ENCODE measurements at places on chromosomes 12 and 14. TPM values are rescaled to one million over a fixed set of nuclear protein-coding genes. Genes with fewer than 3 reads are reported as not detected.

DNA sequence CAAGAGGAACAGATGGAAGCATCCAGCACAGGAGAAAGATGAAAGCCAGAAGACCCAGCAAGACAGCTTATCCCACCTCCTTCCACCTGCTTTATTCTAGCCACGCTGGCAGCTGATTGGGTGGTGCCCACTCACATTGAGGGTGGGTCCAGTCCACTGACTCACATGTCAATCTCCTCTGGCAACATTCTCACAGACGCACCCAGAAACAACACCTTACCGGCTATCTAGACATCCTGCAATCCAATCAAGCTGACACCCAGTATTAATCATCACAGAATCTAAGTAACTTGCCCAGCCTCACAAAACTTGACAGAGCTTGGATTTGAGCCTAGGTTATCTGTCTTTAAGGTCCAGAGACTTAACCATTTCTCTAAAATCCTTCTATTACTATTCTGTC is 208.9 kb downstream of the PAH start:
- no peaks in the 10 kb centered on the region for H3K27me3 ChIP-seq
- no peak for DNase-seq
- H3K27ac ChIP-seq: no peak overlapping the region

BCL2L14 gene
- total RNA-seq: 0.28 TPM

NANOG gene
- 211 TPM for total RNA-seq

IRAK4 gene
- total RNA-seq: 3.0 TPM

ORAI1 gene
- 24.7 TPM for total RNA-seq

- DNase-seq: no peak
- peaks cover 94% of the 10 kb centered on the region for H3K27me3 ChIP-seq
These were observed 5.5 kb downstream of the NKX2-1 start for GRCh38 chr14:36514278-36515104.

C1RL gene
- total RNA-seq: 14.4 TPM

KRT81 gene
- total RNA-seq: not detected

DNA sequence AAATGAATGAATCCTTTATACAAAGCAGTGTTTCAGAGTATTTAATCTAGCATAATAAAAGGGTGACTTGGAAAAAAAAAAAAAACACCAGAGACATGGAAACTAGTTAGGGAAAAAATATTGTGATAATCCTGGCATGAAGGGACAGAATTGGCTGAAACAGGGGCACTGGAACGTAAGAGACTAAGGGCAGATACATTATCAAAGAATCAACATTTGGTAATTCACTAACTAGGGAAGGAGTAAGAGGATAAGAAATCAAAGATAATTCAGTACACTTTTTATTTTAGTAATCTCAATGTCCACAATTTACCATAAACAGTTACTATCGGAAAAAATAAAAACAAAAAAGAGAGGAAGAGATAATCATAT is 18.2 kb downstream of the PYM1 start:
- H3K27ac ChIP-seq: no peak overlapping the region
- H3K4me3 ChIP-seq: no peak overlapping the region
- DNase-seq: no peak
- H3K27me3 ChIP-seq: no peaks in the 10 kb centered on the region
- H3K4me1 ChIP-seq: no peaks in the 10 kb centered on the region

LRRC9 gene
- 0.39 TPM for total RNA-seq

GRCh38 chr12:66508025-66508424 is 170.9 kb downstream of the GRIP1 start:
- no peaks in the 10 kb centered on the region for H3K27me3 ChIP-seq
- no peak overlapping the region for H3K4me3 ChIP-seq
- H3K4me1 ChIP-seq: peaks cover 3% of the 10 kb centered on the region
- DNase-seq: no peak

TBC1D30 gene
- 1.6 TPM for total RNA-seq

GRCh38 chr12:99977550-99977949 is 7.2 kb downstream of the ANKS1B start:
- no peak overlapping the region for H3K4me3 ChIP-seq
- no peaks in the 10 kb centered on the region for H3K4me1 ChIP-seq
- no peak overlapping the region for H3K27ac ChIP-seq
- H3K36me3 ChIP-seq: no peaks in the 10 kb centered on the region
- DNase-seq: no peak

GRCh38 chr12:46388427-46389021 is 16.0 kb upstream of the SLC38A2 start:
- peaks cover 29% of the 10 kb centered on the region for H3K36me3 ChIP-seq
- no peak overlapping the region for H3K4me3 ChIP-seq
- H3K27ac ChIP-seq: no peak overlapping the region

DNA sequence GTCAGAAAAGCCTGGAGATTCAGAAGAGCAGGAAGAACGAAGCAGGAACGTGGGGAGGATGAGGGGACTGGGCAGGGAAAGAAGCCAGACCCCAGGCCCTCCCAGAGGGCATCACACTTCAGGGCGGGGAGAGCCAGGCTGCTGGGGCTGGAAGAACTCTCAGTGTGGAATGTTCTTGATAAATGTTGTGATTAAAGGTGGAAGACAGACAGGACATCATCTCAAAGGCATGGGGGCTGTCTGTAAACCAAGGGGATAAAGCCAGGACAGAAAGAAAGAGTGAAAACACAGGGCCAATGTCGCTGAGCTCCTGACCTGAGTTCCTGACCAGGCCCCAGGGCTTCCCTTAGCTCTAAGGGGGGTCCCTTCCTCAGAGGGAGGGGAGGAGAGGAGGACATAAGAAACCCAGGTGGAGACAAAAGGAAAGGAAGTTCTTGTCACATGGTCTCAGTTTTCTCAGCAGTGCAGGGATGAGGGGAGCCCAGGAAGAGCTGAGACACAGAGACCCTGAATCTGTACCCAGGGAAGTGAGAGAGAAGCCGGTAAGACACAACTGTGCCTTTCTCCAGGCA is 56.3 kb downstream of the SETD3 start:
- H3K27me3 ChIP-seq: no peaks in the 10 kb centered on the region
- no peak overlapping the region for H3K4me3 ChIP-seq
- peak; percentile 45 for DNase-seq
- peaks cover 20% of the 10 kb centered on the region for H3K36me3 ChIP-seq
- peaks cover 14% of the 10 kb centered on the region for H3K4me1 ChIP-seq

- peak overlapping the region; percentile 44 for H3K4me3 ChIP-seq
- H3K4me1 ChIP-seq: peaks cover 12% of the 10 kb centered on the region
- no peaks in the 10 kb centered on the region for H3K27me3 ChIP-seq
- H3K27ac ChIP-seq: no peak overlapping the region
- DNase-seq: no peak
These were observed 17.4 kb downstream of the ZDHHC17 start for GRCh38 chr12:76781321-76781720.

DNA sequence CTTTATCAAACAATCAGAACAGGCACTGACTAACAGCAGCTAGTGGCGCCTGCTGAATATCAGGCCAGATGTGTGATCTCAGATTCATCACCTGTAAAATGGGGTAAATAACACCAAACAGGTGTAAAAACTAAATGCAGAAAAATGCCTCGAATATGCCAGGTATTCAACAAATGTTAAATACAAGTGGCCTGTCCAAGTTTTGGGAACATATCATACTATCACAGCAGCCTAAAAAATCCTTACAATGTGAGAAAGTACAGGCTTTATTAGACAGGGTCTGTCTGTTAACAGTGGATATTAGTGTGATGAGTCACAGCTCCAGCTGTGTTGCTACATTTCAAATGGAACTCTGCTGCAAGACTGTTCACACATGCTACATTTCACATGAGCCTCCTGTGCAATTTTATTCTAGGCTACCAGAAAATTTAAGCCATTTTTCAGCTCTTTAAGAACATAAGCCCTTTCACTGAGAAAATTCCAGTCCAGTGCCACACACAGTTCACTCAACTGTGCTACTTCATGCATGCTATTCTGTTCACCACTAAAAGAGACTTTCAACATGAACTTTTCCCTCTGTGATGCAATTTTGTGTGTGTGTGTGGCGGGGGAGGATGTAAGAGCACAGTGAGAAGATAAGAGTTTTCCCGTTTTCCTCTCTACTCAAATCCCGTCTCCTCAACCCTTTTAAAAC is 56.7 kb downstream of the MSRB3 start:
- no peak overlapping the region for H3K27ac ChIP-seq
- no peaks in the 10 kb centered on the region for H3K27me3 ChIP-seq
- H3K4me3 ChIP-seq: no peak overlapping the region
- H3K36me3 ChIP-seq: no peaks in the 10 kb centered on the region
- no peak for DNase-seq

GLIPR1L1 gene
- total RNA-seq: 1.9 TPM

GZMH gene
- total RNA-seq: not detected

MMP19 gene
- 1.7 TPM for total RNA-seq

TAS2R20 gene
- 1.3 TPM for total RNA-seq

DNA sequence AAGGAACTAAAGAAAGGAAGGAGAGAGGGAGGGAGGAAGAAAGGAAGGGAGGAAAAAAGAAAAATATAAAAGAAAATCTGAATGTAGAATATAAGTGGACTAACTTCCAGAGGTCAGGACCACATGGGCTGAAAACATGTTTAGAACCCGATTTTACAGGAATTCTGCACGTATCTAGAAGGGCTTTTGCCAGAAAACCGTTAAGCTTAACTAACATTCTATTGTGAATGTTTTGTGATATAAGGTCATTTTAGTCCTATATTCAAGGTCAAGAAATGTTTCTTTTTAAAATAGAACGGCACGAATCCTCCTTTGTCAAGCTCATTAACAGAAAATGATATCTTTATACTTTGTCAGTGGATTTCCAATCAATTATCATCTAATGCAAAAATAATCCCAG is 13.1 kb downstream of the PTCSC3 start:
- H3K27me3 ChIP-seq: no peaks in the 10 kb centered on the region
- DNase-seq: no peak
- peaks cover 2% of the 10 kb centered on the region for H3K4me1 ChIP-seq

DNA sequence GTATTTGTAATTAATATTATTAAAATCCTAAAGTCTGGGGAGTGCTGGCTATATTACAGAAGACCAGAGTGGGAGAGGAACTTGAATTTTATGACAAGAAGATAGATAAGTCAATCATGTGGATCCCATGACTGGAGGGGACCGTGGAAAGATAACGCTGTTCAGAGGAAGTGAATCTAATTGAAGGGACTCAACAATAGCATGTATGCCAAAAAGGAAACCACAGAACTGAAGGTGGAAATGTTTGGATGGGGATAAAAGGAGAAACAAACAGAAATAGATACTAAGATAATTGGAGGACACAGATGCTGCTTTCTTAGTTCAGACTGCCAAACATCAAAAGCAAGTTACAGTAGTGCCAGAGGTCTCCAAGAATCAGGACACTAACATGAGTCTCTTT is 21.1 kb downstream of the OR6J1 start:
- DNase-seq: no peak
- H3K4me3 ChIP-seq: no peak overlapping the region
- H3K27me3 ChIP-seq: no peaks in the 10 kb centered on the region
- no peak overlapping the region for H3K27ac ChIP-seq
- H3K4me1 ChIP-seq: no peaks in the 10 kb centered on the region
- H3K36me3 ChIP-seq: peaks cover 4% of the 10 kb centered on the region

GRCh38 chr14:28577711-28578131 is 188.9 kb upstream of the FOXG1 start:
- no peak overlapping the region for H3K4me3 ChIP-seq
- H3K36me3 ChIP-seq: peaks cover 3% of the 10 kb centered on the region
- no peak for DNase-seq

DNA sequence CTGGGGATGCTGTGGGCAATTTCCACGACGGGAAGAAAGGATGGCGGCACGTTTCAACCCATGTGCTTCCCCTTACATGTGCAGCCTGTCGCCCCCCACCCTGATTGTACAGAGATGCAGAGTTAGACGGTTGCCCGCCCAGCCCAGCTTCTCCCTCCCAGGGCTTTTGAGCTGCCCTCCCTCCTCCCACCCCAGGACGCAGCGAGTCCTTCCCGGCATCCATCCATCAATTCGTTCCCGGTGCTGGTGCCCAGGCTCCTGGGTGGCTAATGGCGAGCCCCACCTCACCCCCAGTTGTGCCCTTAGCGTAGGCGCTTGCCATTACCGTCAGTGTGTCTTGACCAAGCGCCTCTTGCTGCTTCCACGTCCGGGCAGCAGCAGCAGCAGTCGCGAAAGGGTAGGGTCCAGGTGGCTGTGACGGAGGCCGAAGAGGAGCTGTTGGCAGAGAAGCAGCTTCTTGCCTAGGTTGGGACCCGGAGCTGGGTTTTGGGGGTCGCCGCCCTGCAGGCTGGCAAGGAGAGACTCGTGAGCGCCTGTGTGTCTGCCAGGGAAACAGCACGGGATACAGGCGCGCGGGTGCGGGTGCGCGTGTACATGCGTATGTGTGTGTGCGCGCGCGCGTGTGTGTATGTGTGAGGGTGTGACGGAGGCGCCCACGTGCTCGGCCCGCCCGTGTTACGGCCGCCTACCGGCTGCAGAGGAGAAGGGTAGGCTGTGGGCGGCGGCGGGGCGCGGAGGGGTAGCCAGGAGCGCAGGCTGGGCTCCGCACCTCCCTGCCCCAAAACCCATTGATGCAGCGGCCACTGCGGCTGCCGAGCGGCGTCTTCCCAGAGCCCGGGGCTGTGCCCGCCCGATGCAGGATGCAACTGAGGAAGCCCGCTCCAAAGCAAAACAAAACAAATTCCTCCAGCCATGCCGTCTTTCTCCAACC is at the start of gene SLC6A15:
SLC6A15 (minus strand) TSS at position 602 of the 931 bp plus-strand sequence. CDS start 20,679 bp downstream, outside the sequence.
- no peaks in the 10 kb centered on the region for H3K36me3 ChIP-seq
- no peaks in the 10 kb centered on the region for H3K27me3 ChIP-seq
- peak; percentile 89 for DNase-seq
- H3K27ac ChIP-seq: no peak within 1 kb of the TSS
- peak within 1 kb of the TSS; percentile 89 for H3K4me3 ChIP-seq

Measured in H9 (cell line).